Activated naive CD8-positive, alpha-beta T cell treated with anti-CD3 and anti-CD28 coated beads, Interleukin-2, amount 10 ng/mL, durations not matched to agents 7 days and 5 days (primary cell): ENCODE measurements at places on chromosomes 4 and X. TPM values are rescaled to one million over a fixed set of nuclear protein-coding genes. Genes with fewer than 3 reads are reported as not detected.

The IGFBP7 gene
- 0.28 TPM for total RNA-seq

The MAB21L2 gene
- total RNA-seq: not detected

The SYTL5 gene
- total RNA-seq: not detected

The CNGA1 gene
- total RNA-seq: not detected

The ARAP2 gene
- total RNA-seq: 63.7 TPM

The SLC7A11 gene
- total RNA-seq: 1.3 TPM

The MAGEC3 gene
- total RNA-seq: not detected

The ADRA2C gene
- not detected for total RNA-seq

The TLL1 gene
- not detected for total RNA-seq
